CD8-positive, alpha-beta memory T cell (primary cell): ENCODE measurements at places on chromosomes 5 and 9.

DNA sequence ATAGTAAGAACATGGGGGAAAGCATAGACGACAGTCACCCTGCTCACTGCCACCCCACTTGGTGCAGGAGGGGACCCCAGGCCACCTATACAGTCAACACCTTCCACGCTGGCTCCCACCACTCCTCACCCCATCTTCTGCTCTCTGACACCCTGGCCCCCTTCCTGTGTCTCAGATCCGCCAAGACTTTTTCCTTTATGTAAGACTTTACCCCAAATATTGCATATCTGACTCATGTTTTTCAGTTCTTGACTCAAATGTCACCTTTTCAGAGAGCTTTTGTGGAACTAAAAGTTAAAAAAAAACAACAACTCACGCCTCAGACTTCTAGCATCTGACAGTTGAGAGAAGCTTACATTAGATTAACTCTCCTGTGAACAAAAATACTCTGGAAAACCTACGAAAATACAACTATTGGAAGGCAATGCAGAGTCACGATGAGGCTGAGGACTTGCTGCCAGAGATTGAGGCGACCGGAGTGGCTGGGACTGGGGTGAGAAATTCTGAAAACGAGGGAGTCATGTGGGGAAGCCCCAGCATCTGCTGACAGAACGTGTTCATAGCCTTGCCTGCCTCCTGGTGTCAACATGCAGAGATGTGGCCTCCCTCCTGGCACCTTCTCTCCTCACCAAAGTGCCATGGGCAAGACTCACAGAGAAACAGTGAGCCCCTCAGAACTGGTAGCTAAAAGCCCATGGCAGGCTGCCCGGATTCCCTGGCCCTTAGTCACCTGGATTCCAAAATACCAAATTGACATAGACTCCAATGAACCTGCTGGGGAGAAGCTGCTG, 22.4 kb upstream of the FCN2 start:
- no peak for DNase-seq

DNA sequence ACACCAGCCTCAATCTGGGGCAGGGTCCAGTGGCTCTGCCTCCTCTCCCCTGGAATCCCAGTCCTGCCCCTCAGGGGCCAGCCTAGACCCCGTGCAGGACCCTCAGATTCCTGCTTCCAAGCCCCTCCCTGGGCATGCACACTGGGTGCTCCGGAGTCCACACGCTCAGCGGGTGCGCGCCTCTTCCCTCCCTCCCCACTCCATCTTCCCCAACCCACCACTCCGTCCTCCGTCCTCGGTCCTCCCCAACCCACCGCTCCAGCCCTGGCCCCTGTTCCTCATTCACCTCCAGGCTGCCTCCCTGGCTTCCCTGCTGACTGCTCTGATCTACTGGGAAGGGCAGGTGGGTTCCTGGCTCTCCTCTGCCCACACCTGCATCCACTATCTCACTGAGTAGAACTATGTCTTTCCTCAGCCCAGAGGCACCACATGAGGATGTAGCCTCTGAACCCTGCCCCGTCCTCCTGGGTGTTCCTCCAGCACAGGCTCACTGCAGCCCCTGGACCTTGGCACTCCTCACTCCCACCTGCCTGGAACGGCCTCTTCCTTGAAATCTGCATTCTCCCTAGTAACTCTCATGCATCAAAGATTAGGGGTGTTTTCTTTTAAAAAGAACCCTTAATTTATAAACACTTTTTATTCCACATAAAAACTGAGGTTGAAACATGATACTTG, 92.8 kb downstream of the CAMSAP1 start:
- no peak for DNase-seq

DNA sequence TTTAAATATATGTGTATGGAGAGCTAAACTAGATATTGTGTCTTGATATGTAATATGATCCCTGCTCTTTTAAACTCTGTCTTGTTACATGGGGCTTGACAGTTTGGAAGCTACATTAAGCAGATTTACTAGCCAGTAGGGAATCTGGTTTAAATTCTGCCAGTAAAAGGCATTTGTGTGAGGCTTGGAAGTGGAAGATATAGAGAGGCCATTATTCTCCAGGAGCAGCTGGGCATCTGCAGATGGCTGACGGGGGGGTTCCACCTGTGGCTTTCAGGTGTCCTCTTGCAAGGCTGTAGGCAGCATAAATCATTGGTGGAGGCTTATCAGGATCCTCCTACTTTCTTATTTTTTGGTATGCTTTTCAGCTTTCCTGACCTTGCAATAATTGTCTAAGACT, 179.1 kb upstream of the FBXL7 start:
- DNase-seq: no peak

DNA sequence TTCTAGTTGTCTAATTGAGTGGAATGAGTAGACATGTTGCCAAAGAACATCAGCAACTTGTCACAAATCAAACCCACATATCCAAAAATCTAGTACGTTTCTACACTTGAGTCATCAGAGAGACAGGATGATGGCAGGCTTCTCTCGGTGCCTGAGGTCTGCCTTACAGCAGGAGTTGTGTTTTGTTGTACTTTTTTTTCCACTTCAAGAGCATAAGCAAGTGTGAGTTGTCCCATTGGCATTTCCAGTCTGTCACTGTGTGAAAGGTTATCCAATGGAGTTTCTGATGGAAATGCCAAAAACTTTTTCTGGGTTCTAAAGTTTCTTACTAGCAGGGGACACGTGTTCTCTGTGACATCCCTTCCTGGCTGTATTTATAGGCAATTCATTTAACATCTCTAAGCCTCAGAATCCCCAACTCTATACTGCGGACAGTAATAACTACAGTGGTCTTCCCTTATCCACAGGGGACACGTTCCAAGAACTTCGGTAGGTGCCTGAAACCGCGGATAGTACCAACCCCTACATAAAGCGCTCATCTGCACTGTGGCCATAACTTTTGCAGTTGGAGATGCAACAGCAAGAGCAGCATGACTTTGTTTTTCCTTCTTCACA, 246.5 kb downstream of the SYK start:
- no peak for DNase-seq

GRCh38 chr9:129838707-129839259, 3.5 kb downstream of the USP20 start:
- no peak for DNase-seq

GRCh38 chr5:29744618-29745017, 1448.9 kb upstream of the CDH6 start:
- no peak for DNase-seq
